ENCODE measurements at places on chromosomes 1 and 21. TPM values are rescaled to one million over a fixed set of nuclear protein-coding genes. Genes with fewer than 3 reads are reported as not detected.

SEC16B gene
- total RNA-seq = 1.6 TPM

LAMC2 gene
- total RNA-seq = 27.6 TPM

PKLR gene
- total RNA-seq = not detected

VASH2 gene
- total RNA-seq = 0.97 TPM

CLCA1 gene
- total RNA-seq = under 0.01 TPM

CDC20 gene
- total RNA-seq = 51.8 TPM

TCHH gene
- under 0.01 TPM for total RNA-seq

GOLT1A gene
- total RNA-seq = not detected

RGS18 gene
- not detected for total RNA-seq

CIART gene
- total RNA-seq = 6.5 TPM

DNASE2B gene
- total RNA-seq = not detected

DMBX1 gene
- not detected for total RNA-seq
